ENCODE measurements at places on chromosomes 3 and 15. TPM values are rescaled to one million over a fixed set of nuclear protein-coding genes. Genes with fewer than 3 reads are reported as not detected.

Gene DAZL
- not detected for total RNA-seq

Gene ST3GAL6
- 1.2 TPM for total RNA-seq

Gene PLA2G4F
- total RNA-seq: not detected

Gene P2RY12
- total RNA-seq: not detected

Gene GABRA5
- 102 TPM for total RNA-seq

Gene DNASE1L3
- total RNA-seq: not detected

Gene THSD4
- 24.4 TPM for total RNA-seq

Gene ATP13A5
- total RNA-seq: not detected
